Stimulated activated CD4-positive, alpha-beta T cell treated with anti-CD3 and anti-CD28 coated beads, Interleukin-2, amount 100 ng/mL, for 24 hours (primary cell): ENCODE measurements at places on chromosomes 2 and 18.

DNA sequence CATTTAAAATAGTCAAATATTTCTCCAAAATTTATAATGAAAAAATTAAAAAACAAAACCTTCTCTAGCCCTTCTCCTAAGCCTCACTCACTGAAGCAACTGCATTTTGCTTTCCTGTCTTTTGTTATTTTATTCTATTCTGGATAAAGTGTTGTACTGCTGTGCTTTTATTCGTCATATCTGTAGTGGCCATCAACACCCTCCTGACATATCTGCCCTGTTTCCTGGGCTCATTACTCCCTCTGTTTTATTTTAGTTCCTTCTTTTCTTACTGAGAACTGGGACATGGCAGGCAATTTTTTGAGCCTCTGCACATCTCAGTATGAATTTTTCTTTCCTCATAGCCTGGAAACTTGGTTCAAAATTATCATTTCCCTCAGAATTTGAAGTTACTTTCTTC is 224.2 kb downstream of the GULP1 start:
- DNase-seq, result no peak

- no peak for DNase-seq
Measured at GRCh38 chr2:148730085-148730484, 85.5 kb downstream of the EPC2 start.

- DNase-seq, result no peak
Measured at GRCh38 chr2:207779523-207779922, 9.8 kb upstream of the FZD5 start.

DNA sequence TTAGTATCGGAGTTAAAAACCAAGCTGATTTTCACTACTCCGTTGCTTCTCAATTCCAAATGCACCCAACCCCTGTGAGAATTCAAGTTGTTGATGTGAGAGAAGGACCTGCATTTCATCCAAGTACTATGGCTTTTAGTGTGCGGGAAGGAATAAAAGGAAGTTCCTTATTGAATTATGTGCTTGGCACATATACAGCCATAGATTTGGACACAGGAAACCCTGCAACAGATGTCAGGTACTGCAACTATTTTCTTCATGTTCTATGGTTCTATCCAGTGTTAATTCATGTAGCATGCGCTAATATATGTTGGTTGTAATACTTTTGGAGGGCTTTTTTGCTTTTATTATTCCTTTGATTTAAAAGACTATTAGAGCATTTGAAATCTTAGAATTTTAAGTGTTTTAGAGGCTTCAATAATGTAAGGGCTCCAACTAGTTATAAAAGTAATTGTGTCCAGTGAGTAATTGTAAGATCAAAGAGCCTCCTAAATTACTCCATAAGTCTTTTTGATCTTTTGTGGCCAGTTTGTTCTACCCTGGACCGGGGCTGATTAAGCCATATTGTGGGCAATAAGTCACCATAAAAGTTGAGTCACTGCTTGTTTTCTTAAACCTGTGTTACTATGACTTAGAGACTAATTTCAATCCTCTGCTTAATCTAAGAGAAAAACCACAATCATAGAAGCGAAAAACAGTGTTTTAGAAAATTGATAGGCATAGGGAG is 22.9 kb downstream of the DSG4 start:
- no peak for DNase-seq

GRCh38 chr2:213089438-213089837 is 62.0 kb downstream of the IKZF2 start:
- no peak for DNase-seq

- DNase-seq, result no peak
Measured at GRCh38 chr2:189012351-189012750, 38.2 kb downstream of the COL3A1 start.

DNA sequence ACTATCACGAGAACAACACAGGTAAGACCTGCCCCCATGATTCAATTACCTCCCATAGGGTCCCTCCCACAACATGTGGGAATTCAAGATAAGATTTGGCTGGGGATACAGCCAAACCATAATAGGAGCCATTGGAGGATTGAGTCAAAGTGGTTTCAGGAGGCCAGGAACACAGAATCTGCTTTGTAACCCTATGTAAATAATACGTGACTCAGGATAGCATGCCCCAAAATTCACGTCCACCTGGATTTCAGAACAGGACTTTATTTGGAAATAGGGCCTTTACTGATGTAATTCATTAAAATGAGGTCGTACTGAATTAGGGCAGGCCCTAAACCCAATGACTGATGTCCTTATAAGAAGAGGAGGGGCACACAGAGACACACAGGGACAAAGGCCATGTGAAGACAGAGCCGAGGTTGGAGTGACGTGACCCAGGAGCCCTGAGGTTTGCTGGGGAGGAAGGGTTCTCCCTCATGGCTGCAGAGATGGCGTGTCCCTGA is 16.0 kb upstream of the CNDP2 start:
- DNase-seq, result no peak

GRCh38 chr2:150586858-150587257 is 99.4 kb upstream of the RND3 start:
- DNase-seq, result no peak

DNA sequence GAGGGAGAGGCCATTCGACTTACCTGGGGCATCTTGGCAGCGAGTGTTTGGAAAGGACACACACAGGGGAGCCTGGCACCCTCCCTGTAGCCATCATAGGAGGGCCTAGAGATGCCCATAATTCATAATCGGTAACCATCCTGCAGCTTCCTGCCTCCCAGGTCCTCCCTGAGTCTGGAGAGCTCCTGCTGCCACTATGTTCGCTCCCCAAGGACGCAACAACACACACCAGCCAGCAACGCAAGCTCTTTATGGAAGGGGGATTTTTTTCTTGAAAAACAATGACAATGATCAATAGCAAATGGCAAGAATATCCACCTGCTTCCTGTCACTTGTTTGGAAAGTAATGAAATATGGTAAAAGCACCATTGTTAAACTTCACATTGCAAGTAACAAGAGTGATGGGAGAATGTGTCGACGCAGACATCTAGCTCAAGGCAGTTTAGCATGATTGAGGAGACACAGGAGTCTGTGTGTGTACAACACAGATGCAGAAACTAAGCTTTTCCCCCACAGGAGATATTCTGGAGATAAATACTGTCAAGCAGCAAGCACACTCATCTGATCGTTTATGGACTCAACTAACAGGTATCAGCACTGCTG is 24.9 kb upstream of the CREG2 start:
- DNase-seq, result no peak

DNA sequence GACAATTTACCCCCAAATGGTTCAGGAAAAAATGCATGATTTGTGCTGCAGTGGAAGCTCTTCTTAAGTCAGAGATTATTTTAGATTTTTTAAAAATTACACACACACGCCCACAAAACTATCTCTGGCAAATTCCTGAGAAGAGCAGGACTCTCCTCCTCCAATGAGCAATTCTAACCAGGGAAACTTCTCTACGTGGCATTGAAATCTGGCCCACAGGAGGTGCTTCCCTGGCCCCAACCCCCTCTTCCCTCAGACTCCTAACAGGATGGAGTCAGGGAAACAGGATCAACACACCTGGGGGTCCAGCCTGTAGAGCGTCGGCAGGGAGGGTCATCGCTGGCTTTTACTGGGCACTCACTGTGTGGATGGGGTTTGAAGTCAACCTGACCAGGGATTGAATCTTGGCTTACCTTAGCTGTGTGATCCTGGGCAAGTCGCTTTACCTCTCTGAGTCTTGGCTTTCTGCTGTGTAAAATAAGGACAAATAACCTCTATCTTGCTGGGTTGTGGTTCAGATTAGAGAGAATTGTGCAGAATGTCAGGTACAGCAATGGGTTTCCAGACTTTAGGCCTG is 65.4 kb upstream of the ASAP2 start:
- DNase-seq, result no peak

- DNase-seq, result no peak
Measured at GRCh38 chr2:43414033-43414432, 181.8 kb downstream of the THADA start.

DNA sequence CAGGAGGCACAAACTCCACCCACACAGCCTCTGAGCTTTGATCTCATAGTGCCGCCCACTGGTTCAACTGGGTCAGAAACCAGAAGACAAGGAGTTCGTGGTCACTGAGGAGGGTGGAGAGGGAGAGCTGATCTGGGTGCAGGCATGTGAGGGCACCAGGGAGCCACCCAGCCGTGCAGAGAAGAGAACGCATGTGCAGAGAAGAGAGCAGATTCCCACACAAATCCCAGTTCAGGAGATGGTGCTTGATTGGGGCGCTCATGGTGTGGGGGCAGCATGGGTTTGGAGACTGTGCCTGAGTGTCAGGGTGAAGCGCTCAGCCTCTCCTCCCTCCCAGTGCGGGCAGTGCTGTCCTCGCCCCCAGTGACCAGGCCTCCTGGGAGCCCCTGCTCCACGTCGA is 375.2 kb upstream of the MYT1L start:
- no peak for DNase-seq

- DNase-seq, result no peak
Measured at GRCh38 chr2:237558961-237559641, 7.3 kb upstream of the PRLH start.

GRCh38 chr2:121081701-121082100 is 203.3 kb downstream of the TFCP2L1 start:
- DNase-seq, result no peak

- DNase-seq, result no peak
Measured at GRCh38 chr2:128748835-128749605, 430.4 kb upstream of the HS6ST1 start.

DNA sequence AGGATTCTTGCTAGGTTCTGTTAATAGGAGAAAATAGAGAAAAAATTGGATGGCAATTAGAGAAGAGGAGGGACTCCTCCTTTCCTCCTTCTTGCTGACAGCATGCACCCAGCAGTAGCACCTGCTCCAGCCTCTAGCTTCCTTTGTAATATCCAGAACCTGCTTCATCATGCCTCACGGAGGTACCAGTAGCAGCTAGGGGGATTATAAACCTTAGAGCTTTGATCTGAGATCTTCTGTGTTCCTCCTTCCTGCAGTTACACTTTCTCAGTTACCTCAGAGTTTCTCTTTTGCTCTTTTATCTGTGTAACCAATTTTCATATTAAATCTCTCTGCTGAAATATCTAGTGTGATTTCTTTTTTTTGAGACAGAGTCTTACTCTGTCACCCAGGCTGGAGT is 16.6 kb downstream of the DPP4 start:
- DNase-seq, result no peak

DNA sequence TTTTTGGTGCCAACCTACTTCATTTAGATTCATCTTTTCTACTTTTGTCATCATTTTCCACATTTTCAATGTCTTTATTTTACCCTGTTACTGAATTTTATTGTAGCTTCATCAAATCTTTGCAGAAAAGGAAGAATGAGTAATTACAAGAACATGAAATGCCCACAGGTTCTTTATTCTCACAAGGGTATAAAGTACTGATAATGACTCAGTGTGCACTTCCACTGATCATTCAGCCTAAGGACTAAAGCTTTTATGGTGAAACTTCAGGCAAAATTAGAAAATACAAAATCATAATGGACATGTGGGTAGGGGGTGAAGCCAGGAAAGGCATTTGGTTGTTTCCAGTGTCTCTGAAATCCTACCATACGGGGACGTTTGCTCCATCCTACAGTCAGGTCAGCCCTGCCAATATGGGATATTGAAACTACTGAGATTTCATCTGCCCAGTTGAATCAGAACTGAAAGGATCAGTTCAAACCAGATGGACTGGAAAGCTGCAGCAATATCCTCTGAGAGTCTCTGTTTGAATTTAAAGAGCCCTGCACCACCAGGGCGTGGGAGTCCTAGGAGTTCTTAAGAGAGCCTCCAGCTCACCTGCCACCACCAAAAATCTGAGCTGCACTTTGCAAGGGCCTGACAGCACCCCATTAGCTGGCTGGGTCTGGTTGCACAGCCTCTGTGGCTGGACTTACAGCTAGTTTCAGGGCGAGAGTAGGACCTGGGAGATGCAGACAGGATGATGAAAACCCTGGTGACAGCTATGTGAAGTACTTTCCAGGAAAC is 390.4 kb downstream of the CMPK2 start:
- no peak for DNase-seq
